ENCODE measurements at places on chromosomes 3 and 15.

- no peak for DNase-seq
Measured at GRCh38 chr3:177283983-177284382, 86.7 kb upstream of the TBL1XR1 start.

DNA sequence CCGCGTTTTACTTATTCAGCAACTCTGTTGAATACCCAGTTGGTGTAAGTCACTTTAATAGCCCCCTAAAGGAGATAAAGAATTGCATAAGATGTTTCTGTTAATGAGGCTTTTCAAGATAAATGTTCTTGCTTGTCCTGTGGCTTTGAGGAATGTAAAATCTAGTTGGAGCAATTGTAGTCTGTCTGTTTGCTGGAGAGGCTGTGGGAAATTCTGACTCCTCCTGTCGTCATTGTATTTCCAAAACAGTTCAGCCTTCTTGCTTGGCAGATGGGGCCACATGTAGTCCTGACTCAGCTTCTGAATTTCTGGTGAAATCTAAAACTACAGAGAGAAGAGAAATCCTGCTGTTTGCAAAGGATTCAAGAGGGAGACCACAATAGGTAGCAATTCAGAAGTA is 114.4 kb downstream of the RYR3 start:
- DNase-seq = no peak

- DNase-seq = no peak
Measured at GRCh38 chr15:59013246-59013873, 25.9 kb downstream of the RNF111 start.

- DNase-seq = no peak
Measured at GRCh38 chr15:29014493-29014892, 128.7 kb downstream of the APBA2 start.

DNA sequence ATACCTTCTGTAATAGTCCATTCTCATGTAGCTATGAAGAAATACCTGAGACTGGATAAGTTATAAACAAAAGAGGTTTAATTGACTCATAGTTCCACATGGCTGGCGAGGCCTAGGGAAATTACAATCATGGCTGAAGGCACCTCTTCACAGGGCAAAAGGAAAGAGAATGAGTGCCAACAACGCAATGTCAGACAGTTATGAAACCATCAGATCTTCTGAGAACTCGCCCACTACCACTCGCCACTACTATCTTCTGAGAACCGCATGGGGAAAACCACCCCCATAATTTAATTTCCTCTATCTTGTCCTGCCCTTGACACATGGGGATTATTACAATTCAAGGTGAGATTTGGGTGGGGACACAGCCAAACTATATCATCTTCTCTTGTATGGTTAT is 406.8 kb upstream of the CBLB start:
- DNase-seq = no peak

DNA sequence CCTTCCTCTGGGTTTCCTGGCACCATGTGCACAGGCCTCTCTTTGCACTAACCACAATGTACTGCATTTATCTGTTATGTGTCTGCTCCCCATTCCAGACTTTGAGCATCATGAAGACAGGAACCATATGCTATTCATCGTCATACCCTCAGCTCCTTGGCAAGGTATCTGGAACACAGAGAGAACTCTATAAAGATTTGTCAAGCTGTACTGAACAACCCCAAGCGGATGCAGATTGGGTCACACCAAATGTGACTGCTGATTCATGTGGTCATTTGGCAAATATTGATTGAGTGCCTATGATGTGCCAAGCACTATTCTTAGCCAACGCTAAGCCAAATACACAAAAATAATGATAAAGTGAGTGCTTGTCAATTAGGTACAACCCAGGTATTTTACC is 7.5 kb upstream of the MEGF11 start:
- DNase-seq = no peak

DNA sequence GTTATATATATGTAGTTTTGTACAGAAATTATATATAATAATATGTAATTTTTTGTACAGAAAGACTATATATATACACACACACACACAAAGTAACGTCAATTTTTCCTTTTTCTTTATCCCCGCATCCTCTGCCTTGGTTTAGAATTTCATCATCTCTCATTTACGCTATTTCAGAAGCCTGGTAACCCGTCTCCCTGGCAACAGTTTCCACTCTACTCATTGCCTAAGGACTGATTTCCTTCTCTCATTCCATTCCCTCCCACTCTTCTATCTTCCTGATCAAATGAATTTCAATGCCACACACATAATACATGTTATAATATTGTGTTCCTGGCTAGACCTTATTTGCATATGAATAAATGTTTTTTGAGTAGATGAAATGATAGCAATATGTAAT is 47.8 kb upstream of the NDN start:
- no peak for DNase-seq

Measured in activated T-cell treated with anti-CD3 and anti-CD28 coated beads for 24 hours (primary cell).